ENCODE measurements at places on chromosomes 3 and 15.

DNA sequence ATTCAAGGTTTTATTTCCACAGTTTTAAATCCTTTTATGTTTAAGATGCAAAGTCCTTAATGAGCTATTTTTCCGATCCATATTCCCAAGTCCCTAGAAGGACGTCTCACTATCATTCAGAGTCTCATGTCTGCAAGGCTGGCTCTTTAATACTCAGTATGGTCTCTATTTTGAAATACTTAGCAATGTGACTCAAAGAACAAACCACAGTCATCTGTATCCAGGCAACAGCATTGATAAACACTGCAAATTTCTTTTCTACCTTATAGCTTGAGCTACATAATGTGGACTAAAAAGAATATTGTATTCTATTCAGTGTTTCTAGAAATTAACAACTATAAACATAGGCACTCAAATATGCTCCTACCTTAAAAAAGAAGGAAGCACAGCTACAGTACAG lies 588.3 kb upstream of the NAALADL2 start:
- DNase-seq: no peak

DNA sequence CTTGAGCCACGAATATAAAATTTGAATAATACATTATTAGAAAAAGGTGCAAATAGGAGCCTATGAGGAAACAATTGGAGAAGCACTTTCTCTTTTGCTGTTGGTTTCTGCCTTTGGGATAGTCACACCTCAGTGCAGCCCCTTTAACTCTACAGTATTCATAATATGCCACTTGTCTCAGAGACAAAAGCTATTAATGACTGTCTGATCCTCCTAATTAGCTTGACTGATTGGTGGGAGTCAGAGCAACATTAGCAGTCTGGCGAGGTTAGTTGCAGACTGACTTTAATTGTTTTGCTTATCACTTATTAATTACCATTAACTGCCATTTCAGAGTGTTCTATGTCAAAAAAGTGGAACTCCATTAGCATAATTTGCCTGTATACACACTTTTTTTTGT lies 225.0 kb upstream of the ARHGEF26 start:
- no peak for DNase-seq

DNA sequence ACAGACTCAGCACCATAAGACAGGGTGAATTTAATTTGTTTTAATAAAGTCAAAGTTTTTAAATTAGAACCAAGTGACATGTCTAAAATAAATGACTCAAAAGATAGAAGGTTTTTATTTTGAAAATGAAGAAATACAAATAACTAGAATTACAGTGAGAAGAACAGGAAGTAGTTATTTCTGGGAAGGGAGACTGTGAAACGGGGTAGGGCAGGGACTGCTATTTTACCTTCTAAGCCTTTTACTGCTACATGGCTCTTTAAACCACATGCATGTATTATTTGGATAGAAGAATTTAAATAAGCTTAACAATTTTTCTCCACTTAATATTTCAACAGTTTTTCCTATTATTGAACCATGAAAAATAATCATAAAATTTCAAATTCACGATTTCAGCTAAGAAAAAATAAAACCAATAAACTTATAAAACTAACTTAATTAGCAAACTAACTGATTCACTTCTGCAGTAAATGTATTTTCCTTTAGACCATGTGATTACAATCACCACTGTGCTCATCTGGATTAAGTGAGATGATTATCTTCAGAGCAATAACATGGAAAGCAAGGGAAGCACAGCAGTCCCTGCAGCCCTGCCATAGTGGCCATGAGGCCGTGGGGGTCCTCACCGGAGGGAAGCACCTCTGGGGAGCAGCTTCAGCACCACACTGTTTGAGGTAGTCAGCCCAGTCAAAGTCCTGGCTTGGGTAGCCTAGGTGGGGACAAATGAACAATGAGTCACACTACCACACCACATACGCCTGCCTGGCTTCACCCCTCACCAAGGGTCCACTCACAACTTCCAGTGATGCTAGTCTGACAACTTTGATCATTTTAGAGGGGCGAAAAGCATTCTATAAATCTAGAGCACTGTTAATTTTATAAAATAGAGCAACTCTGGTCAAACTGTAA lies 28.3 kb upstream of the STIMATE start:
- DNase-seq: no peak

GRCh38 chr3:128988286-128988685 lies 5.6 kb downstream of the CFAP92 start:
- no peak for DNase-seq

DNA sequence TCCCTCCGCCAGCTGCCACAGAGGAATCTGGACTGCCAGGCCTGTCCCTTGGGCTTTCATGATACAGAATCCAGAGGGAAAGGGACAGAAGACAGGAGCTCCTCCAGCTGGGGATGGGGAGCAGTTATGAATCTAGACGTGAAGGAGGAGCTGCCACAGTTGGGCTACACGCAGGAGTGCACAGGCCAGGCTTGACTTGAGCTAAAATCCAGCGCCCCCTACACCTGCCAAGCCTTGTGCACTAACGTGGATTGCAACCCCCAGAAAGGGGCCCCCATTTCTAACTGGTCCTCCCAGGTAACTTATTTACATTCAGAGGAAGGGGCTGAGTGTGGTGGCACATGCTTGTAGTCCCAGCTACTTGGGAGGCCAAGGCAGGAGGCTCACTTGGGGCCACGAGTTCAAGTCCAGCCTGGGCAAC lies 14.3 kb downstream of the KLHL6 start:
- DNase-seq: peak; percentile 47

DNA sequence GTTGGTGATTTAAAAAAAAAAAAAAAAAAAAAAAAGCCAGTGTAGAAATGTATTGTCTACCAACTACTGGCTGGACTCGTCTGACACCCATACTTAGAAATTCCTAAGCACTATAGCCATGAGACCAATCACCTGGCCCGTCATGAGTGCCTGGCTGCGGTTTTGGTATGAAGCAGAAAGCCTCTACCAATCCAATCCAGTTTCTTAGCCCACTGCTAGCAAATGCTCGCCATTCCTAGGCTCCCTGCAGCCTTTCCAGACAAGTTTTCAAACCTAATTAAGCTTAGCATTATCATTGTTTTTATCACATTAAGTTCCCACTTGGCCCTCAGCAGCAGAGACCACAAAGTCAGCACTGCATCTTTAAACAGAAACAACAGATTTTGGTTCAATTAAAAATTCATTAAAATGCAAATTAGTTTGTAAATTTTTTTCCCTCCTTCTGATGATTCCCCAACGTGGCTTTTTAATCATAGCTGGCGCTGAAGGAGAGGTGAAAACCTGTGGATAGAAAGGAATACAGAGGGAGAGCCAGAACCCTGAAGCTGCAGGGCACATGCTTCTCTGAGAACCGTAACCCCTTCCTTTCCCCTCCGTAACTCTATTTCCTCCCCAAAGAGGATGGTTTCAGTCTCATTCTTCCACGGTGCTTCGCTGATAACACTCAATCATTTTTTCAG lies 32.2 kb upstream of the ST8SIA2 start:
- DNase-seq: no peak

- no peak for DNase-seq
Observed at GRCh38 chr3:163011596-163011995, 1515.0 kb downstream of the OTOL1 start.

DNA sequence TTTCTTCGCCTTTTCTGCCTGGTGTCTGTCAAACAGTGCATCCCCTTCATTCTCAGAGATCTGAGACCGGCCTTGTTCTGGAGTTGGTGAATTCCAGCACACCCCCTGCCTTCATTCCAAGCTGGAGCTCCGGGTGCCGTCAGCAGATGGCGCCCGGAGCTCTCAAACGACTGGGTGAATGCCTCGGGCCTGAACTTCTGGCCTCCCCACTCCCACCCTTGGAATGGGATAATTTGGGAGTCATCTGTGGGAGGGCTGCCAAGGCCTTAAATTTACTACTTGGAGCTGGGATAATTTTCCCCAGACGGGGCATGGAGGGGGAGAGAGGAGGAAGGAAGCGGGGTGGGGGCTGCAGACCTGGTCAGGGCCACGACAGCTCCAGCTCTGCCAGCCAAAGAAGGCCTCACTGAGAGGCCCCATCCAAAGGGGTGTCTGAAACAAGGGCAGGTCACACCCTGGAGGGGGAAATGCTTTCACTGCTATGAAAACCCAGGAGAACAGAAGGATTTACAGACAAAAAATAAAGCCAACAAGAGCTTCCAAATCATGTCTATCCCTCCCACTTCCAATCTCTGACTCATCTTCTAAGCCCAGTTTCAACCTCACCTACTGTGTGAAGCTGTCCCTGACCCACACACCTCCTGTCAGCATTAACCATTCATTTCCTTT lies 187.9 kb downstream of the OPA1 start:
- peak; percentile 63 for DNase-seq

- DNase-seq: no peak
Observed at GRCh38 chr3:63128380-63128779, 149.7 kb upstream of the SYNPR start.

- DNase-seq: no peak
Observed at GRCh38 chr3:128442070-128442469, 24.6 kb downstream of the DNAJB8 start.

- DNase-seq: no peak
Observed at GRCh38 chr3:171258316-171258715, 201.9 kb downstream of the TNIK start.

GRCh38 chr3:190504354-190505125 lies 9.3 kb upstream of the IL1RAP start:
- no peak for DNase-seq

DNA sequence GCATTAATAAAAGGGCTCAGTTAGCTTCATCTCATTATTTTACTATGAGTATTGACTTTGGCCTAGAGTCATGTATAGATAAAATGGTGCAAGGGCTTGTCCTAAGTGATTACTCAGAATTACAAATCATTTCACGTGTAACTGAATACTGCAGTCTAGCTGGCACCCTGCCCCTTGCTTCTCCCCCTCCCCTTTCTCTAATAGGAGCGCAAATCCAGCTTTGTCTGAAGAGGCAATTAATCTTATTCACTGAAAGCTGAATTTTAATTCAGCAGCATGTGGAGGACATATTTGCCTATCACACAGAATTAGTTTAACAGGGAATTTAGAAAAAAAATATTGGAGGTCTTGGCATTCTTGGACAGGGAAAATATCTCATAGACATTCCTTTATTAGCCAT lies 412.1 kb upstream of the DPH6 start:
- no peak for DNase-seq

DNA sequence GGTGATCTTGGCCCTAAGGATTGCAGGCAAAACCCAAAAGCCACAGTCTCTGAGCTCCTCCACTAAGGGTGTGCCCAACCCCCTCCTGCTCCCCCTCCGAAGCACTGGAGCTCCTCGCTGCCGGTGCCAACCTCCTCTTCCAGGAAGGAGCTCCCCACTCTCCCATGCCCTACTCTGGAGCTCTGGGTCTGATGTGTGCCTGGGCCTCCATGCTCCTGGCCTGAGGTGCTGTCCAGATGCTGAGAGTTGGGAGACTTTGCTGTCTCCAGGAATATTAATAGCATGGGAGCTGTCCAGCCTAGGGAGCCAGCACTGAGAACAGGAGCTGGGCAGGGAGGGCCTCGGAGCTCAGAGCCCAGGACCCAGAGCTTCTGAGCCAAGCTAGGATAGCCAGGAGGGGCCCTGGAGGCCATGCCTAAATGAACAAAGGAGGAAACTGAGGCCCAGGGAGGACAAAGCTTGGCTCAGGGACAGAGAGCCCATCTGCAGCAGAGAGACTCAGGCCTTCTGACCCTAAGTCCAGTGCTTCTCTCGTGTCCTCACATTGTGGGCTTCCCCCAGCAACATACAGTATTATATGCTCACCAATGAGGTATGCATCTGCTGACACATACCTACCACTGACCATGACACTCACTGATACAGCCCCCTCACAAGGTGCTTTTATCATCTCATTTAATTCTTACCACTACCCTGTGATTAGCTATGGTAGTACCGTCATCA lies 36.9 kb upstream of the HERC1 start:
- no peak for DNase-seq

DNA sequence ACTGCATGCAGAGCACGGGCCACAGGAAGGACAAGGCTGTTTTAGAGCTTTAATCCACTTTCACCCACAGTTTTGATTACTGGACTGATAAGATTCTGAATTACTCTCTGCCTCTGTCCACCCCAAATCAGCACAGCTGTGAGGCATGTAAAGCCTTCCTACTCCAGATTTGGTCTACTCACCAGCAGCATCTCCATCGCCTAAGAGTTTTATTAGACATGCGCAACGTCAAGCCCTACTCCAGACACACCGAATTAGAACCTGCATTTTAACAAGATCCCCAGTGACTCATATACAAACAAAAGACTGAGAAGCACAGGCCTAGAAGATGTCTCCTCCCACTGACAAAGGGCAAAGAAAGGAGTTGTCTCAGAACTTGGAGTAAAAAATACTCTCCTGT lies 221.2 kb downstream of the TUSC7 start:
- no peak for DNase-seq

- DNase-seq: peak; percentile 80
Observed at GRCh38 chr15:74901612-74902063, 5.0 kb downstream of the FAM219B start.

DNA sequence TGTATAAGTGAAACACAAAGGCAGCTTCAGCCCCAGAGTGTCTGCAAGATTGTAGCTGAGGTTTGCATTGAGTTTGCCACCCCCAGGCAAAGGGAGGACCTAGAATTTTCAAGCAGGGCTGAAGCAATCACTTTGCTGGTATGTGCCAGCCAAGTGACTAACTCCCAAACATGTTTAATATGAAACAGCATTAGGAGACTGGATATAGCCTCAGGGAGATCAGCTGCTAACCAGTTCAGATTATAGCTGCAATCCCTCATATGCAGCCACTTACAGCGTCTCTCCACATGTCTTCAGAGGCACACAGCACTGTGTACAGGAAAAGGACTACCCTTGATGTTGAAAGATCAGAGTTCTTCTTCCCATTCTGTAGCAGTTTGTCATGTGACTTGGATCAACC lies 38.4 kb upstream of the PPP2R3A start:
- DNase-seq: no peak

GRCh38 chr3:35744419-35744818 lies 105.1 kb downstream of the ARPP21 start:
- DNase-seq: no peak

- no peak for DNase-seq
Observed at GRCh38 chr15:93829115-93829870, 402.1 kb upstream of the MCTP2 start.

GRCh38 chr15:85837011-85837433 lies 42.3 kb upstream of the KLHL25 start:
- DNase-seq: no peak

Measured in B cell (primary cell).